Type B pancreatic cell (in vitro differentiated cells): ENCODE measurements at places on chromosomes 5 and 9. TPM values are rescaled to one million over a fixed set of nuclear protein-coding genes. Genes with fewer than 3 reads are reported as not detected.

ADAMTS16 gene
- total RNA-seq: 2.0 and 23.3 TPM in 2 replicates

IRX2 gene
- total RNA-seq: 31.4 and 42.2 TPM in 2 replicates

SPINK13 gene
- not detected in 2 replicates for total RNA-seq

SLC6A18 gene
- 0.41 and 0.48 TPM in 2 replicates for total RNA-seq

SPINK5 gene
- total RNA-seq: 14.1 and 26.0 TPM in 2 replicates

GRCh38 chr5:157470631-157471030 lies 10.6 kb downstream of the NIPAL4 start:
- no peak for DNase-seq

DNA sequence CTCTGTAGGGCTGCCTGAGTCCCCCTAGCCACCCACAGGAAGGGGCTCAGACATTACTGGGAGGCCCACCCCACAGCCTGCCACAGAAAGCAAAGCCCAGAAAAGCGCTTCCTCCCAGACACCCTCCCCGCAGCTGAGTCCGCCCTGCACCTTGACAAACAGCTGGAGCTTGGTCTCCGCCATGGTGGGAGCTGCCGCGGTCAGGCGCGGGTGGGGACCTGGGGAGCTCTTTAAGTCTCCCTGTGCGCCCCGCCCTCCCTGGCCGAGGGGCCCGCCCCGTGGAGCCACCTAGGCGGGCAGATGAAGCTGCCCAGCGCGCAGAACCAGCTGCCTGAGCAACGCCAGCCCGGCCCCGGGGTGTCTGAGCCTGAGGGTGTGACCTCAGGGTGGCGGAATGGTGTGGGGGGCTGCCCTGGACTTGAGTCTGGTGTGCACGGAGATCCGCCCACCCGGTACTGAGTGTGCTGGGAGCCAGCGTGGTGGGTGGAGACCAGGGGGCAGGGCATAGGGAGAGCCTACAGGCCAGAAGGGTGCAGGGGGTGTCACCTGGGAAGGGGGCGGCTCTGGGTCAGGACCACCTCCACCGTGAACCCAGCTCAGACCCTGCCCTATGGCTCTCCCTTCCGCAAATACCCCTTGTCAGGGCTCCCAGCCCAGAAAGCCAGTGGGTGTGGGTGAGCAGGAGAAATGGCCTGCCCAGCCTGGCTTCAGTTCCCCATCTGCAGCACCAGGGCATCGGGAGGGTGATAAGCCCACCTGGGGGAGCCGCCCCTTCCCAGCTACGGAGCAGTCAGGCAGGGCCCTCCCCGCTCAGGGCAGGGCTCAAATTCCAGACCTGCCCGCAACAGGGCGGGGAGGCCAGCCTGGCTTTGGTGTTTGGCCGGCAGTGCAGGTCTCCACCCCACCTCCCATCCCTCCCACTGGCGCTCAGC lies at the start of gene CLIC3:
CLIC3 (minus strand) TSS at position 208 of the 932 bp plus-strand sequence; CDS start at position 183, 25 bp downstream.
- no peak for DNase-seq

DNA sequence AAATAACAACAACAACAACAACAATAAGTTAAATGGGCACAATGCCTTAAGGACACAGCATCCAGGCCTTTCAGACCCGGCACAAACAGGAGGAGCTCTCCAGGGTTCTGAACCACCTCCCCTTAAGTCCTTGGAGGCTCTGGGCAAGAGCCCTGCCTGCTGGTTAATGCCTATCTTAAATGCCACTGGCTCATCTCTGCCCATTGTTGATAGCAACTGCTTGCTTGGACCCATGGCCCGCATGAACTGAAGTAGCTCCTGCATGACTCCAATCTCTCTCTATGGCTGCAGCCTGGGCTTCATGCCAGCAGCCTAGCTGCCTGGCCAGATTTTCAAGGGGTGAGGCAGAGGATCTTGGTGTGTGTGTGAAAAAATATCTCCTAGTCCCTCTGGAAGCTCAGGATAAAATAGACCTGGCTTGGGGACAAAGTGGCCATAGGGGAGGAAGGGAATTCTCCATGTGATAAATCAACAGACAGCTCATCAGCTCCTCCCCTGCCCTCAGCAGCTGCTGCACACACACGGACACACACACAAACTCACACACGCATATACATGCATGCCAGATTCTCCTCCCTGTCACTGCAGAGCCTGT lies 27.4 kb downstream of the FAM219A start:
- DNase-seq: no peak

GRCh38 chr9:119369680-119370366 lies 588 bp upstream of the BRINP1 start:
- no peak for DNase-seq

DNA sequence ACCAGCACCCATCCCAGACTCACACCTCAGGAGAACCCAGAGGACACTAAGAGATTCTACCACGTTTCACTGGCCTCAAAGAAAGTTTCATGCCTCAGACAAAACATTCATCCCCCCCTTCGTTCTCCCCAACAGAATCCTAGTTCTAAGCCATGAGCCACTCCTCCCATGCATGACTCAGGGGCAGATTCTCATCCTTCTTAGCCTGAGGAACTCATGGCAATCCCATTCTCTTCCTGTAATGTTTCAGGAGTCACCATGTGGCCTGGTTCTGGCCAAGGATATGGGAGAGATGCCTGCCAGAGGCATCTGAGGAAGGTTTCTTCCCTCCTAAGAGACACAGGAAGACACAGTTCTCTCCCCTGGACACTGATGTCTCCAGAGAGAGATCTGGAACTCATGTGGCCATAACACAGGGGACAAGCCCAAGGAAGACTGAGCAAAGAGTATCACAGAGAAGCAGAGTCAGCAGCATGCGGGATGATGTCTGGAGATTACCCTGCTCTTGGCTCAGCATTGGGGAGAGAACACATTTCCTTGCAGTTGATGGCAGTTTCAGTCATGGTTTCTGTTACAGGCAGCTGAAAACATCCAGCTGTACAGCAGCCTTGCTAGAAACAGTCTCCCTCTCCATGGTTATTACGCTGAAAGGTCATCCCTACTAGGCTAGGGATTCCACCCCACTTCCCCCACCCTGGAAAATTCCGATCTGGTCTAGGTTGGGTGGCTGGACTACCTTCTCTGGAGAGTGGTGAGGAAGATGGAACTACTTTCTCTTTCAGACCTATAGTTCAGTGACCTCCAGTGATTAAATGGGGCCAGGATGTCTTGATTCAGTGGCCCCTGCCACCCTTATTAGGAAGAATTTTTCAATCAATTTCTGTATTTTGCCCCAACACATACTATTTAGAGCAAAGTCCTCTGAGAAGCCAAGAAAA lies 115.4 kb downstream of the ZNF608 start:
- no peak for DNase-seq

DNA sequence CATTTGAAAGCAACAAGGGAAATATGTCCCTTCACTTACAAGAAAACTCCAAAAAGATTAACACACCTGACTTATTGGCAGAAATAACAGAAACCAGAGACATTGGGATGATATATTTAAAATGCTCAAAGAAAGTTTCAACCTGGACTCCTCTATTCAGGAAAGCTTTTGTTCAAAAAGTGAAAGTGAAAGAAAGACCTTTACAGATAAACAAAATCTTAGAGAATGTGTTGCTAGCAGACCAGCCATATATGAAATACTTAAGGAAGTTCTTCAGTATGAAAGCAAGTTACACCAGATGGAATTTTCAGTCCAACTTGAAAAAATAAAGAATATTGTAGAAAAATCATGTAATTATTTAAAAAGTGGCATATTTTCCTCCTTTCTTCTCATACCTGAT lies 1075.1 kb downstream of the NR2F1-AS1 start:
- no peak for DNase-seq
